ENCODE measurements at places on chromosomes 5 and 9. TPM values are rescaled to one million over a fixed set of nuclear protein-coding genes. Genes with fewer than 3 reads are reported as not detected.
A peak's percentile ranks its signal among the peaks of the same experiment; 100 is the strongest.

Gene AQP3
- polyA plus RNA-seq = 92.2 TPM

Gene NUTM2F
- polyA plus RNA-seq = not detected

Gene NAIP
- polyA plus RNA-seq = 37.5 TPM

Gene RECK
- 26.5 TPM for polyA plus RNA-seq

Gene SPINK6
- polyA plus RNA-seq = not detected

Gene C9orf152
- 0.50 TPM for polyA plus RNA-seq

Gene SHLD3
- 3.5 TPM for polyA plus RNA-seq

Gene BTNL3
- not detected for polyA plus RNA-seq

Gene CDC25C
- 8.9 TPM for polyA plus RNA-seq

Gene FRRS1L
- polyA plus RNA-seq = 2.1 TPM

Gene ADAMTS16
- 79.9 TPM for polyA plus RNA-seq

Gene NTNG2
- 0.34 TPM for polyA plus RNA-seq

Gene TAL2
- polyA plus RNA-seq = 3.3 TPM

Gene PAEP
- polyA plus RNA-seq = not detected

GRCh38 chr9:78539904-78540303 is 243.0 kb downstream of the PSAT1 start:
- DNase-seq = no peak

- DNase-seq = no peak
Measured at GRCh38 chr5:170584450-170585058, 80.7 kb downstream of the KCNIP1 start.

GRCh38 chr9:129640871-129641749 is 841 bp downstream of the ASB6 start:
- DNase-seq = no peak

DNA sequence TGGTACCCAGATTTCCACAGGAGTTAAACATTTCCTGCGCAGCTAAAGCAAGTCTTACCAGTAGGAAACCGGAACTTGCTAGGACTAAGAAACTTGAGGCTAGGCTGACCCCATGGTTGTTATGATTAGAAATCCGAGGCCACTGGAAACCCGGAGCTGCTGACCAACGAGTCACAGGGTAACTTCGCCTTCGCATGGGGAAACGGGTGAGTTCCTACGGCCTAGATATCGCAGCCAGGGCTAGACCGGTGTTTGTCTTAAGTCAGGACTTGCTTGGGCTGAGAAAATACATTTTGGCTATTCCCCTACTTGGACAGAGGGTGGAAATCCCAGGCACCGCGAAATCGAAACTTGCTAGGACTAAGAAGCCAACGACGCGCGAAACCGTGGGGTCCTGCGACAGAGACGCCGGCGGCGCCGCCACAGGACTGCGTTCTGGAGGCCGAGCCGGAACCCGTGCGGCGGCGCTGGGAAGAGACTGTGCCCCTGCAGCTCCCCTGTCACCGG is 1.6 kb upstream of the ANXA2R start:
- peak; percentile 47 for DNase-seq

DNA sequence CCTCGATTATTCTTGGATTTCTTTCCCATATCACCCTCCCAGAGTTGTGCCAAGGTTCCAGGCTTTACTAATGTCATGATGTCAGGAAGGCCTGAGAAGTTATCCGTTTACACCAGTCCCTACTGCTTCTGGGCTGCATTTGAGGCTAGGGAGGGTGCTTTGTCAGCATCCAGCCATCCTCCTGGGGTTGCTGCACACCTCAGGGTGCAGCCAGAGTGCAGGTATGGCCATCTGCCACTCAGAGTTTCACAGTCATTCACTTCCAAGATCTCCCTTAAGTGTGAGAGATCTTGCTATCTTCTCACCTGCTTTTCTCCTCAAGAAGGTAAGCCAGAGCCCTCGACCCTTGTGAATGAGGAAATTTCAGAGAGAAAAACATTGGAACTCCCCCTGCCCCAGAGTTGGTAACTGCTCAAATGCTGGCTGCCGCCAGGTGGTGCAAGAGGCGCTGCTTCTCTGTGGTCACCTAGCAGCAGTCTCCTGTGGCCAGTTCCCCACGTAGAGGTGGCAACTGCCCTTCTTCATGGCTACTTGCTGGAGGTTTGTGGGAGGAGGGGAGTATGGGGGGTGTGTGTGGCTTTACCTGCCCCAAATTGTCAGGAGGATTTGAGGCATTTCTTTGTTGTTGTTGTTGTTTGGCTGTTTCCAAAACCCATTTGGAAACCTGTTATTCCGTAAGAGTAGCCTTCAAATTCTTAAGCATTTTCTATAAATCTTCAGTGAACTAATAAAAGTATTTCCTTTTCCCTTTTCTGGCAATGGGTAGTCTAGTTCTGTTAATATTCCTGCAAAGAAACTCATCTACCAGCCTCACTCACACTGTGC is 259.6 kb upstream of the DMRT1 start:
- no peak for DNase-seq

- DNase-seq = no peak
Measured at GRCh38 chr5:147522435-147522834, 12.6 kb upstream of the DPYSL3 start.

DNA sequence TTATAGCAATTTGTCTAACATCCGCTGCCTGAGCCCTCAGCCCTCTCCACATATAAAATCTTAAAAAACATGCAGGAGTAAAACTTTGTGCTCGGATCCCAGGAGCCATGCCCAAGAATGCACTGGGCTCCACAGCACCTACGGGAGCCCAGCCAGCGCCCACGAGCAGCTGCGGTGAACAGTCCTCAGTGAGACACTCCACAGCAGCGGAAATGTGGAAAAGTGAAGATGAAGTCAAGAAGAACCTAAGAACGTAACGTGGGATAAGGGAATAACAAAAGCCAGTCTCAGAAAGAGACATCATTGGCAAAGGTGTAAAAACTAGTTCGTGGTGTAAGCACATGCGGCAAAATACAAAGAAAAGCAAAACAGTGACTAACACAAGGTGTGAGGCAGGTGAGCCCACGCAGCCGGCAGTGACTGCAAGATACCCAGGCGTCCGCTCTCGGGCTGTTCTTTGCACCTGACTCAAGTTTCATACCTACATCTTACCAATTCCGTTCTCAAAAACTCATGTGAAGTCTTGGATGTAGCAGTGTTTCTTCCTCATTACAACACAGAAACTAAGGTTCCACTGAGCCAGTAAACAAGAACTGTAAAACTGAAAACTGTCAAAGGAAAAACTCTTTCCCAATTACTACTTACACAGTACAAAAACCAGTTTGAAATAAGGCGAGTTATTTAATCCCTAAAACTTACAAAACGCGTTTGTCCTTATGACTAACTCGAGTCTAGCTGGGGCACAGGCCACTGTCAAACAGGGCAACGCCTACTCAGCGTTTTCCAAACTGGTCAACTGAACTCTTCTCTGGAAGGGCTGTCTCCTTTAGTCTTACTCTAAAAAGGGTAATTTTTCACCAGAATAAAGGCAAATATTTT is 1.7 kb downstream of the CAMSAP1 start:
- no peak for DNase-seq

GRCh38 chr9:109166171-109166770 is 778 bp downstream of the FRRS1L start:
- DNase-seq = no peak

GRCh38 chr9:93597871-93598646 is 21.7 kb downstream of the PHF2 start:
- no peak for DNase-seq

GRCh38 chr5:6787941-6788340 is 74.7 kb downstream of the TENT4A start:
- no peak for DNase-seq

DNA sequence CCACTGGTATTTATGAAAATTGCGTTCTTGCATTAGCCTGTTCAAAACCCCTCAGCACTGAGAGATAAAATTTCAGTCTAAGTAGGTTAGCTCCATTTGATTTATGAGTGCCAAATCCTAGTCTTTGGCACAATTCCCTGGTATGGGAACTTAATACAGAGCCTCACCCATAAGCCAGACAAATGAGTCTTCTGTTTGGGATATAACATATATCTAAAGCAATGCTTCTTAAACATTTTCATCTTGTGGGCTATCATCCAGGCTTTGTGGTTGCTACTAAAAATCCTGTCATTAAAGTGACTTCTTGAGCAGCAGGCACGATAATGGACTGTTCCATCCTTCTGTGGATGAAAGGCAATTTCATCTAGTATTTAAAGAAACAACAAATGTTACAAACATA is 419.5 kb upstream of the ACTBL2 start:
- DNase-seq = no peak

DNA sequence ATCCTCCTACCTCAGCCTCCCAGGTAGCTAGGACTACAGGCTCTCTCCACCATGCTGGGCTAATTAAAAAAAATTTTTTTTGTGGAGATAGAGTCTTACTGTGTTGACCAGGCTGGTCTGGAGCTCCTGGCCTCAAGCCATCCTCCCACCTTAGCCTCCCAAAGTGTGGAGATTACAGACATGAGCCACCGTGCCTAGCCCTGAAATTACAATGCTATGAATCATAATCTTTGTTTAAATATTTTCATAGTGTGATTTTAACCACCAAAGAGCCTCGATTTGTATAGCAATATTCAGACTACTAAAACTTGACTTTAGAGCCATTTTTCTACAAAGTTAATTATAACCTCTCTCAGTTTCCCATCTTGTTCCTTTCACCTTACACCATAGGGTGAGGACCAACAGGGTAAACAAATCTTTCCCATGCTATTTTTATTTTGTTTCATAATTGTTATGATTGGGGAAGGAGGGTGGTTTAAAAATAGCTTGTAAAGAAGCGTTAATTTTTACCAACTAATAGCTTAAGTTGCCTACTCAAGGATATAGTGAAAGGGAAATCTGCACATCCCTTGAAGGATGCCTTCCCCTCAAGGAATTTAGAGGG is 32.7 kb downstream of the UBE2D2 start:
- no peak for DNase-seq

GRCh38 chr5:4079831-4080230 is 484.2 kb downstream of the IRX1 start:
- no peak for DNase-seq

DNA sequence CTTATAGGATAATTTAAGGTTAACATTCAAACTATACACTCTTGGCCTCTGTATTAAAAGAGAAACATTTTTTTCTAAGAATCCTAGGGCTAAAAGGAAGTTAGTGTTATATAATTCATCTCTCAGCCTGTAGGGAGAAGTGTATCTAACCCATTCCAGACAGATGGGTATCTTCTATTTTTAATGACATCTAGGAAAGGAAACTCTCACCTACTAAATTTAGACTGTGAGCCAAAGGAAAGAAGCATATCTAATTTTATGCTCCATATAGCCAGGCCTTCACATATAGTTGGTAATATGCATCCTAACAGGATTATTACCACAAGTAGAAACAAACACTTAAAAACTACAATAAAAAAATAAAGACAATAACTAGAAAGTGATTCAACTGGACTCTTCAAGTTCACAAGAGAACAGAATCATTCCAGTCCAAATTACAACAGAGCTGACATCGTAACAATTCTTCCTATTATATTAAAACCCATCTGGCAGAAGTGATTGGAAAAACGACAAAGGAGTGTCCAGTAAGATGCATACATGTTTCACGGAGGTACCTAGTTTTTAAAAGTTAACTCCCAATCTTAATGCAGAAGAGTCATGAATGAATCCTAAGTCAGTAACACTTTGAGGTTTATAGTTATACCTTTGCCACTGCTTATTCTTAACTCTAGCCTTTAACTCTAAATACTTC is 39.4 kb downstream of the SCAI start:
- DNase-seq = no peak

GRCh38 chr9:99004115-99004514 is 60.4 kb downstream of the COL15A1 start:
- no peak for DNase-seq

DNA sequence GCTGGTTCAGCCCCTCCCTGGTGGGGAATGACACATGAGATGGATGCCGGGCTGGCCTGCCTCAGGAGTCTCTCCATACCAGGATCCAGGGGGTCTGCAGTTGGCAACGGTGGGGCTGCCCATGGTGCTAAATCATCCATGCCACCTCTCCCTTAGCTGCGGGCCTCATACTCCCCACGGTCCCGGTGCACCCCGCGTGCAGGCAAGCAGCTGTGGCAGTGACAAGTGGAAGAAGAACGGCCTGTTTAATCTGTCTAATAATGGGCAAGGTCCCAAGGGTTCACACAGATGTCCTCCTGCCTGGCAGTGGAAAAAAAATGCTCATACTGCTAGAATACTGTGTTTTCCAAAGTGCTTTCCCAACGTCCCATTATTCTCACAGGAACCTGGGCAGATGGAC is 196.9 kb upstream of the PANK3 start:
- no peak for DNase-seq

- DNase-seq = no peak
Measured at GRCh38 chr5:138952962-138953361, 77.8 kb upstream of the LRRTM2 start.

DNA sequence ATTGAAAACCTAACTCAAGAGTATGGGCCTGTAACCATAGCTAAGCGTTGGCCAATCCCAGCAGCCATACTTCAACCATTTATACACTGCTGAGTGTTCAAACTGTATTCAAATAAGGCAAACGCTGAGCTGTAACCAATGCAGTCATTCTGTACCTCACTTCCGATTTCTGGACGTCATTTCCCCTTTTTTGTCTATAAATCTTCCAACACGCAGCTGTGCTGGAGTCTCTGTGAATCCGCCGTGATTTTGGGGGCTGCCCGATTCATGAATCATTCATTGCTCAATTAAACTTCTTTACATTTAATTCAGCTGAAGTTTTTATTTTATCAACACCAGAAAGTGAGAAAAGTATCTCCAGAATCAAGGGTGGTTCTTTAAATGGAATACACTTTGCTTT is 31.7 kb downstream of the MTX3 start:
- no peak for DNase-seq

- DNase-seq = no peak
Measured at GRCh38 chr5:75574791-75575190, 36.5 kb upstream of the ANKDD1B start.

- DNase-seq = no peak
Measured at GRCh38 chr5:68478301-68479095, 262.9 kb downstream of the PIK3R1 start.

DNA sequence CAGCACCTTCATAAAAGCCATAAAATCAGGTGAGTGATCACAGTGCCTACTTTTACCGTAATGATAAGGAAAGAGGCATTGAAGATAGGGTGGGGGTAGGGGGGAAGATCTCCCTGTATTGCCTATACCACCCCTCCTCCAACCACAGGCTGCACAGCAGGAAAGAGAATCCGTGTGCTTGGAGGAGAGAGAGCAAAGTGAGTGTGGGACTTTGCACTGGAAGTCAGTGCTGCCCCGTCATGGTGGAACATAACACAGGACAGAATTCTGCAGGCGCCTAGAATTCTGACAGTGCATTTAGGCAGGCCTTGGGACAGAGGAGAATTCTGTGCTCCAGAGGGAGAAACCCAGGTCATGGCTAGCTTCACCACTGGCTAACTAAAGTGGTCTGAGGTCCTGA is 3.5 kb upstream of the C5 start:
- DNase-seq = no peak
